ENCODE measurements at places on chromosomes 2 and 18.

DNA sequence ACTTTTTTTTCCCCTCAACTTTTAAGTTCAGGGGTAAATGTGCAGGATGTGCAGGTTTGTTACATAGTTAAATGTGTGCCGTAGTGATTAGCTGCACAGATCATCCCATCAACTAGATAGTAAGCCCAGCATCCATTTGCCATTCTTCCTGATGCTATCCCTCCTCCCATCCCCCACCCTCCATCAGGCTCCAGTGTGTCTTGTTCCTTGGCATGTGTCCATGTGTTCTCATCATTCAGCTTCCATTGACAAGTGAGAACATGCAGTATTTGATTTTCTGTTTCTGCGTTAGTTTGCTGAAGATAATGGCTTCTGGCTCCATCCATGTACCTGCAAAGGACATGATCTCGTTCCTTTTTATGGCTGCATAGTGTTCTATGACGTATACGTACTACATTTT lies 47.2 kb upstream of the STON1 start:
- DNase-seq: no peak

GRCh38 chr18:76450452-76451395 lies 44.3 kb downstream of the ZNF516 start:
- no peak for DNase-seq

GRCh38 chr2:218878926-218879761 lies 1.5 kb upstream of the WNT10A start:
- no peak for DNase-seq

- no peak for DNase-seq
These were observed 414.3 kb upstream of the HS6ST1 start for GRCh38 chr2:128732976-128733431.

GRCh38 chr2:229118927-229119326 lies 152.2 kb downstream of the PID1 start:
- DNase-seq: no peak

GRCh38 chr2:37324786-37325624 lies at the start of gene PRKD3:
PRKD3 (minus strand) TSS chr2:37324833; CDS start chr2:37316524, 8,309 bp downstream.
- DNase-seq: peak; percentile 48

DNA sequence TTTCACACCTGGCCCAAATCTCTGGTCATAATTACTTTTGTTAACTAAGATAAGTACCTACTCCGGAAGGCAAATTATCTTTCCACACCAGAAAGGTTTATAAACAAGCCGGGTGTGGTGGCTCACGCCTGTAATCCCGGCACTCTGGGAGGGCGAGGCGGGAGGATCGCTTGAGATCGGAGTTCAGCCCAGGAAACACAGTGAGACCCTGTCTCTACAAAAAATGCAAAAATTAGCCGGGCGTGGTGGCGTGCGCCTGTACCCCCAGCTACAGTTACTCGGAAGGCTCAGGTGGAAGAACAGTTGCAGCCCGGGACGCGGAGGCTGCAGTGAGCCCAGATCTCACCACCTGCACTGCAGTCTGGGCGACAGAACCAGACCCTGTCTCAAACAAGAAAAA lies 2.1 kb downstream of the PUM2 start:
- no peak for DNase-seq

- DNase-seq: no peak
These were observed 13.3 kb downstream of the PPP4R3B start for GRCh38 chr2:55604027-55604565.

DNA sequence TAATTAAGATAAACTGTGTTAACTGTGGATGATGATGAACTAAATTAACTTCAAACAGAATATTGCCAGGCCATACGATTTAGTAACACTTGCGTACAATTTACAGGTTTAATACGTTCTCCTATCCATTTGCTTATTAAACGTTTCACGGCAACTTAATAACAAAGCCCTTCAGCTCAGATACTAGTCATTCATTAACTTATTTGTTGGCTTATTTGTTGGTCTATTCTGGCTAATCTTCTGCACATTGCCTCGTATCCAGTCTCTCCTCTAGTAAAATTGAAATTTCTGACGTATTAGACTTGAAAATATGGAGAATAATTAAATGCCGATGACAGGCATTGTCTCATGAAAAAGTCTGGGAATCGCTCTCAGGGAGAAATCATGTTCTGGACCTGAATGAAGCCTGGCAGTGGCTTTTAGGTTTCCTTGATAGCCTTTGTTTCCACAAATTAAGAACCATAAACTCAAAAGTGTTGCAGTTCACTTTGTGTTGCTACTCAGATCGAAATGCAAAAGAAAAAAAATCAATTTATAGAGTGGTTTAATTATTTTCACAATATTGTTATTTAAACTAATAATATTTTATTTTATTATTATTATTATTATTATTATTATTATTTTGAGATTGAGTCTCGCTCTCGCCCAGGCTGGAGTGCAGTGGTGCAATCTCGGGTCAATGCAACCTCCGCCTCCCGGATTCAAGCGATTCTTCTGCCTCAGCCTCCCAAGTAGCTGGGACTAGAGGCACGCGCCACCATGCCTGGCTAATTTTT lies 4.5 kb downstream of the SCLY start:
- no peak for DNase-seq

DNA sequence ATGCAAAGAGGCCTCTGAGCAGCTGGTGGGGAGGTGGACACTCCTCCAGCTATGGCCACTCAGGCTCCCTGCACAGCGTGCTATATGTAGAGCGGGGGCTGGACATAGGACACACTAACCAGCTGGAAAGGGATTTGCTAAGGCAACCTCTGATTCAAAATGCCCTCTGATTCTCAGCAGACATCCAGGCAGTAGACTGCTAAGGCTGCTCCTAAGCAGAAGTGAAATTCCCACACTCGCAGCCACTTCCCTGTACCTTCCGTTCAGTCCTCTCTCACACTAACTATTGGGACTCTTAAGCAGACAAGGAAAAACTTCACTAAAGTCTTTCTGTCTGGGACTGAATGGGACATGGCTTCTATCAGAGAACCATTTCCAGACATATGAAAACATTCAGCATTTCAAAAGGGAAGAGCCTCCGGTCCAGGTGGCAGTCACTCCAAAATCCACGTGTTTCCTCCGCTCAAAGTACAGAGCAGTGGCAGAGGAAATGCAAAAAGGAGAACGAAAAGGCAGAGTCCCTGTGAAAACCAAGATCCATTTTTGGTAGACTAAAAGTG lies 265.8 kb downstream of the TTC32 start:
- DNase-seq: no peak
